IgD-negative memory B cell (primary cell): ENCODE measurements at places on chromosomes 12 and 14. TPM values are rescaled to one million over a fixed set of nuclear protein-coding genes. Genes with fewer than 3 reads are reported as not detected.

TAPBPL gene
- 125 TPM for polyA plus RNA-seq

CISTR gene
- not detected for polyA plus RNA-seq

SLC6A12 gene
- not detected for polyA plus RNA-seq

MANSC1 gene
- 0.23 TPM for polyA plus RNA-seq

USP15 gene
- 70.6 TPM for polyA plus RNA-seq

DHRS2 gene
- not detected for polyA plus RNA-seq

TSHR gene
- not detected for polyA plus RNA-seq

CRIP1 gene
- polyA plus RNA-seq: 1,925 TPM

GYS2 gene
- not detected for polyA plus RNA-seq

LRRC43 gene
- polyA plus RNA-seq: not detected

MANSC4 gene
- 0.45 TPM for polyA plus RNA-seq

ACSM4 gene
- polyA plus RNA-seq: not detected

SYNDIG1L gene
- not detected for polyA plus RNA-seq

IL23A gene
- polyA plus RNA-seq: 12.4 TPM

KLRF2 gene
- not detected for polyA plus RNA-seq

SIX4 gene
- not detected for polyA plus RNA-seq

LGR5 gene
- not detected for polyA plus RNA-seq

GTF2H3 gene
- polyA plus RNA-seq: 22.7 TPM

PLEKHD1 gene
- polyA plus RNA-seq: 0.11 TPM

SLC8A3 gene
- not detected for polyA plus RNA-seq

GARIN6 gene
- not detected for polyA plus RNA-seq

PPP4R4 gene
- polyA plus RNA-seq: 0.48 TPM

NPAS3 gene
- not detected for polyA plus RNA-seq
